ENCODE measurements at places on chromosomes 5 and 9.

DNA sequence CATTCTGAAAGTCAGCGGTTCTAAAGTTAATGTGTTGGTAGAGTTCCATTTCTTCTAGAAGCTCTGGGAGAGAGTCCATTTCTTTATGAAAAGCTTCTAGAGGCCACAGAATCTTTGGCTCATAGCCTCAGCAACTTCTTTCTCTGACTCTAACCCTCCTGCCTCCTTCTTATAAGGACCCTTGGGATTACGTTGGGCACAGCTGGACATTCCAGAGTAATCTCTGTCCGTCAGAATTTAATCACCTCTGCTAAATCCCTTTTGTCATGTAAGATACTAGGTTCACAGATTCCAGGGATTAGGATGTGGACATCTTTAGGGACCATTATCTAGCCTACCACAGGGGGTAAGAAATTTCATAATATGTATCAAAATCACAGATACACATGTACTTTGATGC lies 22.6 kb upstream of the ANKDD1B start:
- no peak for DNase-seq

- no peak for DNase-seq
These were observed 27.2 kb downstream of the NEK6 start for GRCh38 chr9:124284940-124285441.

DNA sequence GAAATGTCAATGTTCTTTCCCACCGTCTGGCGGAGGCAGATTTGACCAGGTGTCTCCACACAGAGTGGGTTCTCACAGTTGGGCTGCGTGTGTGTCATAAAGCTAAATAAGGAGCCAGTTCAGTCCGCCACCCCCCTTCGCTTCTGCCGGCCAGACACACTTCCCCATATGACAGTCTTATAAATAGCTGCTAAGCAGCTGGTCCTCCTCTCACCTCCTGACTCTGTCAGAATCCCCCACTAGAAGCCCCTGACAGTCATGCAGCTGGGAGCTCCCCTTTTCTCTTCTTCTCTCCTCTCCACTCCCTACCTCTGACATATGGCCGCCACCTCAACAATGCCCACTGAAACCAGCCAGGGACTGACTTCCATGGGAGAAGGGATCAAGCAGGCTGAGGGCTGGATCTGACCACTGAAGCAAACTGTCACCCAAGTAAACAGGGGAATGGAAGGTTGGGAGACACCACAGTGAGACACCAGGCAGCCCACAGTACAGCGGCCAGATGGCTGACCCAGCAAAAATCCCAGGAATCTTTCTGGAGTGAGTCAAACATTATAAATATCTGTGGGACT lies 141.9 kb upstream of the EFNA5 start:
- no peak for DNase-seq

- DNase-seq: no peak
These were observed 43.6 kb downstream of the SLC6A3 start for GRCh38 chr5:1401536-1402138.

- DNase-seq: no peak
These were observed 7.3 kb downstream of the PTGES2 start for GRCh38 chr9:128120061-128120740.

DNA sequence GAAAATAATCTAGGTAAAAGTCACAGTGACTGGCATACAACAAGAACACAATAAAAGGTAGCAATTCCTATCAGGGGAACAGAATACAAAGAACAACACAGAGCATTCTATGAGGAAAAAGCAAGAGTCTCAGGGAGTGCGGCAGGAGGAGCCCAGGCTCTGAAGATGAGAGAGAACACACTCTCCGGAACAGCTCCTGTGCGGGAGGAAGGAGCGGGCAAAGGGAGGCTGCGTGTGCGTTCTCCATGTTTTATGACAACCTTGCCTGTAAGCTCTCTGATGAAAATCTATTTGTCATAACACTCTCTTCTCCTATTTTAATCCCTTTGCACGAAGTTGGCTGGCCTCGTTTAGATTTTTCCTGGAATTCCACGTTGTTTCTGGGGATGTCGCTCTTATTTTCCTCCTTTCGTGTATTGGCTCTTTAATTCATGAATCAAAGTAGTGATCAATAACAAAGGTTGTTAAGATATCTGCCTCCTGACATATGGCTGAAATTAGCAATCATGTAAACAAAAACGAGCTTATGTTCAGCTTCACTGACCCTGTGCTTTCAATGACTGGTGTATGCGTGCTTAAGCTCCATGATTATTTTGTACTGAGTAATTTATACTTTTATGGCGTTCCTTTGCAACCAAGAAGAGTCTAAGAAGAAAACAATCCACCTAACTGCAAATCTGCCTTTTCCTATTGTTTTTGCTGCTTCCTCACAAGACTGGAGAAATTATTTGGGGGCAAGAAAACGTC lies 109.5 kb downstream of the MYO10 start:
- DNase-seq: no peak

DNA sequence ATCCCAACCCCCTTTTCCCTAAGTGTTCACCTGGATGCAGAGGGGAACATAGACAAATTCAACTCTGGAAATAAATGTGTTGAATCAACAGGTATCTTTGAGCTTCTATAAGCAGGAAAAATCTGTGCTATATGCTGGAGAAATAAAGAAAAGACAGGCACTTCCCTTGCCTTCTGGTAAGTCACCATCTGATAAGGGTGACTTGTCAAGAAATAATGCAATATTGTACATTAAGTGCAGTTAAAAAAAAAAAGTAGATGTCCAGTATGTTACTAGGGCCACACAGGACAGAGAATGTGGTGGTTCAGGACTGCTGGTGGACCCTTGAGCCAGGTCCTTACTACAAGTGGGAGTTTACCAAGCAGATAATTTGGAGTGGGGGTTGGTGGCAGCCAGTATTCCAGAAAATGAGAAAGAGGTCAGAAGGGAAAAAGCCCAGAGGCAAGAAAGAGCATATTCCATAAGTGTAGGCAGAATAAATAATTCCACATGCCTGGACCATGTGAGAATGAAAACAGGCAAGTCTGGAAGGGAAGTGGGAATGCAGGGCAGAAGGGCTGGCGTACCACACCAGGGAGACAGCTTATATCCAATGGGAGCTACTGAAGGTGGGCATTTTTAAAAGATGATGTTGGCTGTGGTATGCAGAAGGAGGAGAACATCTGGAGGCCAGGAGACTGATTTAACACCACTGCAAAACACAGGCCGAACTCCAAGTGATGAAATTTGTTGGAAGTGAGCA lies 209.9 kb downstream of the SEMA5A start:
- DNase-seq: no peak

DNA sequence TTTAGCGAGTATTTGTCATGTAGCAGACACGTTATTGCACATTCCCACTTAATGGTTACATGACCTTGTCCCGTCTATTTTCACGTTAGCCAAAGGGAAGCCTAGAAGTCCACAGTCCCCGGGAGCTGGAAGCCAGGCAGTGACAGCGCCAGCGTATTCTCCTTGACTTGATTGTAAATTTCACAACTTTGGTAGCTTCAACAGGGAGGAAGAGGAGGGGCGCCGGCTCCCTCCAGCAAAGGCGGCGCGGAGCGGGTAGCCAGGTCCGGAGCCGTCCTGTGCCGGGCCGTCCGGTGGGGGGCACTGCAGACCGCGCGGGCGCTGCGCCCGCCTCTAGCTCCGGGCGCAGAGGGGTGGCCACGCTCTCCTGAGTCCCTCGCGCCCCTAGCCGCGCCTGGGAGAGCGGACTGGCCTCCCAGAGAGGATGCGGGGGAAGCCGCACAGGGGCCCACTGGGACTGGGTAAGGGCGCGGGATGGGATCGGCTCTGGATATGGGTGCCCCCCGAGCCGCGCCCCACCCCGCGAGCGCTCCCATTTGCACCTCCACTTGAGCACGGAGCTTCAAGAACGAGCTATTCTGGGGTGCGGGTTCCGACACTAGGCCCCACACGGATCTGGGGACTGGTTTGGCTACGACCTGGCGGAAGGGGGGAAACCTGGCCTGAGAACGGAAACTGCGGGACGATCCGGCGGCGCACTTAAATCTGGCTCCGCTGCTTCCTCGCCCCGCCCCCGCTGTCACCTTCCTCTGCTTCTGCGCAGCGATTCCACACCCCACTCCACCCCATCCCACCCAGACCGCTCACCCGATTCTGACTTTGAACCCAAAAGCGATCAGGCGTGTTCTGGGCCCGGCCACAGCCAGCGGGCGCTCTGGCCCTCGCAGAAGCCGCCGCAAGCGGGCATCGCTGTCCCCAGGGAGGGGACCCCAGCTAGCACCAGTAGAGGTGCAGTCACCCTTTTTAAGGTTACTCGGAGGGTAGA lies 23.8 kb downstream of the KLF4 start:
- peak; percentile 41 for DNase-seq

GRCh38 chr5:152942633-152943336 lies 537.7 kb upstream of the NMUR2 start:
- no peak for DNase-seq

GRCh38 chr5:158812408-158812807 lies 287.3 kb downstream of the EBF1 start:
- no peak for DNase-seq

DNA sequence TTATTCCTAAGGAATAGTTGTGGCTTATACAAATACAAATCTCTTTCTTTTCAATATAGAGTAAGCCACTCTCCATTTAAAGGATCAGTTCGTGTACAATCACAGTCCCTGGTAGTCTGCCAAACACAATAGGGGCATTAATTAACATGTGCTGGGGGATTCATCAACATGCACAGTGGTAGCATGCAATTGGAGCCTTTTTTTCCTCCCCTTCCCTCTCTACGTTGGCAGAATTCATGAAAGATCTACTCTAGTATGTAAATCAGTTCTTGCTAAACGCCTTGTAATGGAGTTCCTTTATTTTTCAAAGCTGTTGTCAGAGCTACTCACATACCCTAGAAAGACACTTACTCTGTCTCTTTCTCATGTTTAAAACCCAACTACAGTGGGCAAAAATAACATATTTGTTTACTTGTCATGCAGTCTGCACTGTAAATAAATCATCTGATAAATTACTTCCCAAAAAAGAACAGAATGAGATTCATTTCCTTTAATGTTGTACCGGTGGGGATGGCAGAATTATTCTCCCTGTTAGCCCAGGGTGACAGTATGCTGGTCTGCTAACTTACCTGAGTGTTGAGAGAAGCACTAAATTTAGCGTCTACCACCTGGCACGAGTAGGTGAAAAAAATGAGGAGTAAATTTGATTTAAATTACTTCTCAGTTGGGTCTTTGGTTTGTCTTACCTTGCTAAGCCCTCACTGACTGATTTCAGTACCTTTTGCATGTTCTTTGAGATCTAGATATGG lies 341.5 kb upstream of the CCNH start:
- no peak for DNase-seq

DNA sequence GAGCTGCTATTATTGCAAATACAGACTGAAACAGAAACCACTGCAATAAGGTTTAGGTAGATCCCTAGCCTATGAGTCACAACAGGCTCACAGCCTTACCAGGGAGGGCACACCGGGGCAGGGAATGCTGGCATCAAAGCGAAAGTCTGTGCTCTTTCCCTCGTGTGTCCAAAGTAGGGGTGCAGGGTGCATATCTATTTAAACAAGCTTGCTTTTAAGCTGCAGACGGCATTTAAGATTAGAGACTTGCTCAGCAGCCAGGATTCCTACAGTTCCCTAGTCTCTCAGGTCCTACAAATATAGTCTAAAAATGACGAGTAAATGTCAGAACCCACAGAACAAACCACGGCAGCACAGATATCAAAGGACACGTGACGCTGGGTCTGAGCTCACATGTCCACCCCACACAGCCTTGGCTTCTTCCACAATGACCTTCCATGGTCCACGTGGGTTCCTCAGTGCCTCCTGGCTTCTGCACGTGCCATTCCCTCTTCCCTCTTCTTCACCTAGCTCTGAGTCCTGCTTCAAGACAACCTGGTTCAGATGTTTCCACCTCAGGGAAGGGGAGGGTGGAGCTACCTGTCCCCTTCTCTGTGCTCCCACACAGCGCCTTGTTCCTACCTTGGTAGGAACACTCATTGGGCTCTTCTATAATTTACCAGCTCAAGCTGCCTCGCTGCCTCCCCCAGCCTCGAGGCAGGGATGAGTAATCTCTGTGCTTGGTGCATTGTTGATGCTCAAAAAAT lies 193.2 kb downstream of the MAPKAP1 start:
- no peak for DNase-seq

GRCh38 chr9:99020786-99021436 lies 77.2 kb downstream of the COL15A1 start:
- DNase-seq: no peak

DNA sequence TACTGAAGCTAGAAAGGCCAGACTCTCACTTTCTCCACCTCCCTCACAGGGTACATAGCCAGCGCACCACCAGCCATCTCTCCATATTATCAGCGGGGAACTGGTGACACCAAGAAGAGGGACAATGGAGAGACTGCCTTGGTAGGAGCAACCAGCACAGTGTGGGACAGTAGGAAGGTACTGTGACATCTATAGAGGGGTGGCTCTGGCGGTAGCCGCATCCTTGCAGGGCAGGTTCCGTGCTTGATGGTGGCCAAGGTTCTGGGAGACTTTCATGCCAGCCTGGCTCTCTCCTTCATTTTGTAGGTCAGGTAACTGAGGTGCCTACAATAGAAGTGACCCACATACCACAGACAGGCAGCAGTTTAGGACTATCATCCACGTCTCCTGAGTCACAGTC lies 65.5 kb upstream of the SMIM23 start:
- DNase-seq: no peak

DNA sequence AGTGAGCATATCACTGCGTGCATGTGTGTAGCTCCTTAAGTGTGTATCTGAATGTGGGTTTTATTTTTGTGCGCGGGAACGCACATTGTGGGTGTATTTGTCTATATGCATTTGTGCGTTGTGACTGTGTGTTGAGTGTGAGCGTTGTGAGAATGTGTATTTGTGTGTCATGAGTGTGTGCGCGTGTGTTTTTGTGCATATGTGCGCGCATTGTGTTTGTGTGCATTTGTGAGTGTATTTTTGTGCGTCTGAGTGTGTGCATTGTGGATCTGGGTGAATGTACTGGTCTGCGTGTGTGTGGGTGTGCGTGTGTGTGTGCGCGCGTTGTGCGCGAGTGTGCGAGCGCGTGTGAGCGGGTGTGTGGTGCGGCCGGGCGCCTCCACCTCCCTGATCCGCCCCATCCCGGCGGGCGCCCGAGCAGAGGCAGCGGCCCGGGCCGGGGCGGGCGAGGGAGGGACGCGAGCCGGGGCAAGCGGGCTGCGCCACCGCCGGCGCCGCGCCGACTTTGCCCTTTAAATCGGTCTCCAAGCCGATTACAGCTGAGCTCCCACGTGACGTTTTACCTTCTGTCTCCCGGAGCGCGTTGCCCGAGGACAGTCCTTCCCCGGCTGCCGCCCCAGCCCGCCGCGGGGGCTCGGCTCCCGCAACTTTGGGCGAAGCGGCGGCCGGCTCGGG lies at the start of gene RASGRF2:
Gene RASGRF2 (plus strand): TSS at position 596 of the 675 bp plus-strand sequence. CDS start 376 bp downstream, outside the sequence.
- DNase-seq: no peak

DNA sequence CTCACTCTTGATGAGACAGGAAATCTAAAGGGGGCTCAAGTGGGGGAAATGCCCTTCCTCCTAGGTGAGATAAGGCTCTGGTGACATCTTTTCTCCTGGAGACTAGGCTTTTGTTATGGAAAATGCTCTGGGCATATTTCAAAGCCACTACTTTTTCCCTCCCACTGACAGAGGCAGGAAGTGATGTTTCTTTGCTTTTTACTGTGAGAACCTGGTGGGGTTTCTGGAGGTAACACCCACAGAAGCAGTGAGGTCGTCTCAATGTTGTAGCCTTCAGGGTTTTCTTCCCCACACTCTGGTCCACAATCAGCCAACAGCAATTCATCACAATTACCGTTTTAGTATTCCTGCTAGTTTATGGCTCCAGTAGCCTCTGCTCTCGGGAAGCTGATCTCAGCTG lies 41.4 kb upstream of the FAM240B start:
- DNase-seq: no peak

- no peak for DNase-seq
These were observed 269.9 kb downstream of the PRR16 start for GRCh38 chr5:120734033-120734432.

GRCh38 chr5:107937651-107938355 lies 267.1 kb upstream of the EFNA5 start:
- no peak for DNase-seq

GRCh38 chr9:101737705-101738565 lies 512 bp downstream of the GRIN3A start:
- no peak for DNase-seq
